ENCODE measurements at places on chromosomes 7 and 10.

DNA sequence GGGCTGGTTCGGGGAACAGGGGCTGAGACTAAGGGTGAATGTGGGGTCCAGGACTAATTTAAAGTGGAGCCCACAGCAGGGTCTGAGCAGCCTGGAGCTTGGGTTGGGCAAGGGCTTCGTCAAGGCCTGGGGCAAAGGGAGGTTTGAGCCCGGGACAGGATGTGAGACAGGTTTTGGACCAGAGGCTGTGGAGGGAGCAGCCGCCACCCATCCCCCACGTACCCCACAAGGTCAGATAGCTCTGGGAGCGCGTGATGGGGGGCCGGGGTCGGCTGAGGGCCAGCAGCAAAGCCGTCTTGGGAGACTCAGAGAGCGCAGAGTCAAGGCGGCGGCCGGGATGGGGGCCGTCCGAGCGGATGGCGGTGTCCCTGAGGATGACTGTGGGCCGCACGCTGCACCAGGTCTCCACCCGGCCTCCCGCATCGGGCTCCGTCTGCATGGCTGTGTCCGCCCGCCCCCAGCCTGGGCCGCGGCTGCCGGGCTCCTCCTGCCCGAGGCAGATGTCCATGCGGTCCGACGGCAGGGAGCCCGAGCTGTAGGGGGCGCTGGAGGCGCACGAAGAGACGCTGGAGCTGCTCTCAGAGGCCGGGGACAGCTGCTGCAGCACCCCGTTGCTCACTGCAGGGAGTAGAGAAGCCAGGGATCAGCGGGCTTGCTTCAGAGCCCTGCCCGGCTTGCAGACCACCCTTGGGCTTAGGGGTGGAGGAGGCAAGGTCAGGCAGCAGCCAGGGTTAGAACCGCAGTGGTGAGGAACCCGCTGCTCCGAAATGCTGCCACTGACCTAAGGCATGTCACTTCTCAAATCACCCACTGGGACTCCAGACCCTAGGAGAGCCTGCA lies 12.1 kb downstream of the PDZD7 start:
- DNase-seq, result peak; percentile 55

DNA sequence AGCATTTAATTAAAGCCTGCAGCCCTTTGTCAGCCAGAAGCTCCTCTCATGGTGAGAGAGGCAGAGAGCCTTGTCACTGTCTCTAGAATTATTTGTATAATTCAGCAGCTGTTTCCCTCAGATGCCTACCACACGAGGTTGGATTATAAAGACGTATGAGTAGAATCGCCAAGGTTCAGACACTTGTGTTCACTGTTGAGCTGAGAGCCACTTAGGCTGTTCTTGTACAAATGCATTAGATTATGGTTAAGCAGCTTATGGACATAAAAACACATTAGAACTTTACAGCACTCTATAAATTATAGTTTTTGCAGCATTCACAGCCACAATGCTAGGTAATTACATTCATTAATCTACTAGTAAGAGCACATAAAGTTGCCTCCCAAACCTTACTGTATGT lies 282.6 kb downstream of the AUTS2 start:
- no peak for DNase-seq

DNA sequence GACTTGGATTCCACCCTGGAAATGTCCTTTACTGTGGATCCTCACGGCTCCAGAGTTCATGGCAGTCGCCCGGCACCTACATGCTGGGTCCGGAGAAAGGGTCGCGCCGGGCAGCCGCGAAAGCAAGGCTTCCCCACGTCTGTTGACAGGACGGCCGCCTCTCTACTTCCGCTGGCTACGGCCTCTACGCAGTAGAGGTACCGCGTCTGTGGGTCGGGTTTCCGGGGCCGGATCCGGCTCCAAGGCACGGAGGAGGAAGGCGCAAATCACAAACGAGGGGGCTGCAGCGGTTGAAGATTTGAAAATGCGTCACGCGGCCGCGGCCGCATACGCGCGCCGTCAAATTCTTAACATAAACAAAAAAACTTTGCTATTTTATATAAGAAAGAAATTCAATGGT lies 649.6 kb downstream of the REEP3 start:
- no peak for DNase-seq

DNA sequence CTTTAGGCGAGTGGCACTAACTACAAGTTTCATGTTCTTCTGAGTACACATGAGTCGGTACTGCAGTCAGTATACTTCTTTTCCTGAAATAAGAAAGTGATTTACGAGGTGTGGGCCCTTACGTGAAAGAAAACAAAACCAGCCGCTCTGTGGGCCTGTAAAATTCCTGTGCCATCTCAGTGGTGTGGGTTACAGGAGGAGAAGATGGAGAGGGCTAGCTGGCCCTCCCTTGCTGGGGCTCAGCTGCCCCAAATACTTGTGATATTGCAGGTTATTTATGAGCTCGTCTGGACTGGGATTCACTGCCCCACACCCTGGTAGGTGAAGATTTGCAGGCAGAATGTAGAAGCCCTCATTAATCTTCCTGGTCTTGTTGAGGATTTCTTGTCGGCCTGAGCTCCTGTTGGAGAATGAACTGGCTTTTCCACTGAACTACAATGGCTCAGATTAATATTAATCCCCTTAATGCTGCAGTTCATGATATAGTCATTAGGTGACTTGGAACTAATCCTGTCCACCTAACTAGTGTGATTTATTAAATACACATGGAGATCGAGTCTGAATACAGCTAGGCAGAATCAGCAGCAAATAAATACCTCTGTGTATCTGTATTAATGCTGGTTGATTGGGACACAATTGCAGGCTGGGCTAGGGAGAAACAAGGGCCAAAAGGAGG lies 68.0 kb downstream of the GBF1 start:
- DNase-seq, result no peak

GRCh38 chr7:101168412-101169049 lies 3.2 kb upstream of the VGF start:
- no peak for DNase-seq

- DNase-seq, result no peak
Measured at GRCh38 chr7:111108496-111108895, 17.6 kb downstream of the LRRN3 start.

DNA sequence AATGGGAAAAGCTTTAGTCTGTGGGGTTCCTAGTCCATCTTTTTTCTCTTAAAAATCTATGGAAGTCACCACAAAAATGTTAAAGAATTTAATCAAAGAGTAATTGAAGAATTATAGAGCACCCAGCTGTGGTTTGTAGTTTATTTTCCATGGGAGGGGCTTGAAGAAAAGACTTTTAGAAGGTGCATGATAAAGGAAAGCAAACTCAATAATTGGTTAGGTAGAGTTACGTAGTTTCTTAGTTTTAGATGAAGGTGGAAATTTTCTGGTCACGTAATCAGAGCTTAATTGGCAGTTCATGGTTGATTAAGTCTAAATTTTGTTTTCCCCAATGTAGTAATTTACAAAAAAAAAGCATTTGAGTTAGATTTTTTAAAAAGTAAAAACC lies 724 bp downstream of the ZNF107 start:
- DNase-seq, result no peak

DNA sequence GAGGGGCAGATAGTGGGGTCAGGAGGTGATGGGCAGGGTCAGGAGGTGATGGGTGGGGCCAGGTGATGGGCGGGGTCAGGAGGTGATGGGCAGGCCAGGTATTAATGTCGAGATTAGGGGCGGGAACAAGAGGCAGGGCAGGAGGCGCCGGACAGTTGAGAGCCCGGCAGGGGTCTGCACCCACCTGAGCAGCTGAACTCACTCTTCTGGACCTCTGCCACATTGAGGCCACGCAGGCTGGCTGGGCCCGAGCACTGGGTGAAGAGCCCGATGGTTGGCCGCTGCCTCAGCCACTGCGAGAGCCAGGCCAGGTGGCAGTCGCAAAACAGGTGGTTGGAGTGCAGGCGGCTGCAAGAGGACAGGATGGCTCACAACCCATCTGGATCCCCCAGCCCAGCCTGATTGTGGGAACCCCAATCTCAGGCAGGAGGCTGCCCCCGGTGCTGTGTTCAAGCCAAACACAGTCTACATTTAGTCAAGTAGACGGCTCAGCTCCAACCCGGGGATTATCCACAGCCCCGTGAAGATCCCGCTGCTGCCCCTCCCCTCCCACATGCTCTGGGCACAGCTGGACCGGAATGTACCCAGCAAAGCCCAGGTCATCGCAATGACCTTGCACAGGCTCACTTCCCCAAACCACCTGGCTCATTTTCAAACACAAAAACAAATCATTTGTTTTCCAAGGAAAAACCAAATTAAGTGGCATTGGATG lies 122.3 kb downstream of the SLIT1 start:
- DNase-seq, result no peak

DNA sequence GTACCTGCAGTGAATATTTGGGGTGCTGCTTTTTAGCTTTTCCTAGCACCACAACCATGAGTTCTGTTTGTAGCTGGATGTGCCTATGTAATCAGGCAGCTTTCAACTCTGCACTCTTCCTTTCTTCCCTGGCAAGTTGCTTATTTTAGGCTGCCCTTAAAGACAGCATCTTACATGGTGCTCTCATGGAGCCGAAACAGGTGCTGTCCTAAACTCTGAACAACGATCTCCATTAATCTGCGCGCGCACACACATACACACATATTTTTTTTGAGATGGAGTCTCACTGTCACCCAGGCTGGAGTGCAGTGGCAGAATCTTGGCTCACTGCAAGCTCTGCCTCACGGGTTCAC lies 9.1 kb downstream of the RPS24 start:
- no peak for DNase-seq

- no peak for DNase-seq
Measured at GRCh38 chr10:124892031-124892430, 49.9 kb upstream of the ZRANB1 start.

DNA sequence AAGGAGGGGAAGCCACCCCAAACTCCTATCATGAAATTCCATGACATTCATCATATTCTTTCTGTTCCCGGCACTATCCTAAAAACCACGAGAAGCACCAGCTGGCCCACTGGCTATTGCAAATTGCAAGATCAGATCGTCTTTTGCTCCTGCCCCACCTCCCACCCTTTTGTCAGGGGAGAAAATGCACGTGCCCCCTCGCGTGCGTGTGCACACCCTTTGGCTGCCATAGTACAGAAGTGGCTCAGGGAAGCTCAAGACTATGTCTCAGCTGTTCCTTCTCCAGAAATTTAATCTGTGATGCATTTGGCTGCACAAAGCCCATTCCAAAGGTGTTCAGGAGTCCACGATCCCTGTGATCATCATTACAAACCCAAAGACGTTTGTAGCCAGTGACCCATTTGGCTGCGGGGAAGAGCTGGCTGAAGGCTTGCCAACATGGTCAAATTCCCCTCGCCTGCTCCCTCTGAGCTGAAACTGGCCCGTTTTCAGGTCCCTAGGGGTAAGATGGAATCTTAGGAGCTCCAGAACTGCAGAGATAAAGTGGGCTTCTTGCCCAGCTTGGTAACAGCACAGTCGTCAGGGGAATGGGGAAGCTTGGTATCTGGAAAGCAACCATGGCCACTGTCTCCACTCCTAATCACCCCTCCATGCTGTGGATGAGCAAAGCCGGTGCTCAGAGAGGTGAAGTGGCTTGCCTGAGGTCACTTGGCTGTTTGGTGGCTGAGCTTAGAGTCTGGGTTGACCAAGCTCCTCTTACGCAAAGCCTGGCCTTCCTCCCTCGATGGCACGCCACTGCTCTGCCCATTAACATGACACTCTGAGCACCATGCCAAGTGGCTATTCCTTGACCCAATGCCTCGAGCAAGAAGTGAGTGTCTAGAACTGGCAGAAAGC lies 155.4 kb downstream of the NEURL1 start:
- DNase-seq, result no peak

GRCh38 chr10:99906470-99906869 lies 103.3 kb downstream of the DNMBP start:
- no peak for DNase-seq

DNA sequence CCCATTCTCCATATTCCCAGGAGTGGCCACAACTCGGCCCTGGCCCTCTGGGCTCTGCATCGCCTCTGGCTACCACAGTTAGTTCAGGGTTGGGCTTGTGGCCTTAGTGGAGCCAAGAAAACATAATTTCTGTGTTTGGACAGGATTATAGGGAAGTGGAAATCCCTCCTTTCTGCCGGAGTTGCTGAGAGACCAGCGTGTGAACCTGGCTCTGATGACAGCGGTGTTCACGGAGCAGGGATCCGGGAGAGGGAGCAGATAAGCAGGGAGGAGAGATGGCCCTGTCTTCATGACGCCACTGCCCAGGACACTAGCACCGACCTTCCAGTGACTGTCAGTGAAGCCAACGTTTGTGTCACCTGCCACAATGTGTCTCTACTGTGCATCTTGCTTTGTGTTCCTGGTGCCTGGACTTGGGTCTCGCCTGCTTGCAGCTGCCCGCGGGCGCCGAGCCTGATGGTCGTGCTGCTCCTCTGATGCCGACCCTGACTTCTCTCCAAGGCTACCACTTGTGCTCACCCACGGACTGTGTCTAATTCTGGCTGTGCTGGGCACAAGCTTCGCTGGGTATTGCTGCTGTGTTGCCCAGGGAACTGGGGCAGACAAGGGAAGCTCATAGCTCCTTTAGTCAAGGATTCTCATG lies 67.0 kb upstream of the VIPR2 start:
- no peak for DNase-seq

DNA sequence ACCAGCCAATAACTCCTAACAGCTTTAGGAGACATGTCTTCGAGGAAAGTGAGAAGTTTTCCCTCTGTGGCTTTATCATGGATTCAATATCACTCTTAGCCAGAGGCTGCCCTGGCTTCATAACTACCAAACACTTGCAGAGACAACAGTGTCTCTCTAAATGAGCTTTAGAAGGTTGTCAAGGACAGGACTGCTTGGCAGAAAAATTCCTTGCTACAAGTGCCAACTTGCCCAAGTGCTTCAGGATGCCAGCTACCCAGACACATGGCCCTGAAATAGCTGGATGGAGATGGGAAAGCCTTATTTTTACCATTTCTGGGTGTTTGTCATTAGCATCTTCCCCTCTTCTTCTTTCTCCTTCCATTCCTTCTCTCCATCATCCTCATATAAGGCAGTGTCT lies 137.1 kb upstream of the MDFIC start:
- no peak for DNase-seq

DNA sequence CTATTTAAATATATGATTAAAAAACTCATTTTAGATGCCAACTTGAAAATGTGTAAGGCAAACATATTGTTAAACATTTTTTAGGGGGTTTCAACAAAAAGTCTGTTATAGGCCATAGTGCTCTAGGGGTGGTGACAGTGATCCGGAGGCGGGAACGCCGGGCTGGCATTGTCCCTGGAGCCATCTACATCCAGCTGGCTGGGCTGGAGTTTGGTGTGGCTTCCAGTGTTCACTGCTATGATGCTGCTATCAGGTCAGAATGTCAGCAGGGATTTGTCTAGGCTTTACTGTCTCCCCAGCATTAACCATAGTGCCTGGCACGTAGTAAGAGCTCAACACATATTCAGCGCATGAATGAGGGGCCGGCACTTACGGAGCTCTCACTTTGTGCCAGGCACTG lies 1.9 kb upstream of the SLC18A2 start:
- DNase-seq, result no peak

DNA sequence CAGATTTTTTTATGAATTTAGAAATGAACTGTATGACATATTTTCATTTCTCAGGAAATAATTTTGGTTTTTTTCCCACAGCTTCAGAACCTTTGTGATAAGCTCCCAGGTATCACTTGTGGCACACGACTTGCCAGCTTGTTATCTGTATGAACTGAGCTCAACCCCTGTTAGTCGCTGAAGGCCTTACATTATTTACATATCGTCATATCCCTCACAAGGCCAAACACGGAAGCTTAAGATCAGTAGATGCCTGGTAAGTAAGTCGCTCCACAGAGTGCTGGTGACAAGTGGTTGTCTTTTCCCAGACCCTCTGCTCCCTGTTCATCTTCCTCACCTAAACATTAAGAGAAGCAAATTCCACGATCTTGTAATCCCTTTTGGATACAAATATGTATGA lies 55.2 kb downstream of the RAPGEF5 start:
- DNase-seq, result no peak

- DNase-seq, result peak; percentile 22
Measured at GRCh38 chr10:11874568-11875493, 51.7 kb downstream of the PROSER2 start.

All from activated CD4-positive, alpha-beta T cell treated with anti-CD3 and anti-CD28 coated beads, Interleukin-2, amount 50 U/mL, for 24 hours (primary cell).